T-helper 17 cell (primary cell): ENCODE measurements at places on chromosomes 12 and 14. TPM values are rescaled to one million over a fixed set of nuclear protein-coding genes. Genes with fewer than 3 reads are reported as not detected.

DNA sequence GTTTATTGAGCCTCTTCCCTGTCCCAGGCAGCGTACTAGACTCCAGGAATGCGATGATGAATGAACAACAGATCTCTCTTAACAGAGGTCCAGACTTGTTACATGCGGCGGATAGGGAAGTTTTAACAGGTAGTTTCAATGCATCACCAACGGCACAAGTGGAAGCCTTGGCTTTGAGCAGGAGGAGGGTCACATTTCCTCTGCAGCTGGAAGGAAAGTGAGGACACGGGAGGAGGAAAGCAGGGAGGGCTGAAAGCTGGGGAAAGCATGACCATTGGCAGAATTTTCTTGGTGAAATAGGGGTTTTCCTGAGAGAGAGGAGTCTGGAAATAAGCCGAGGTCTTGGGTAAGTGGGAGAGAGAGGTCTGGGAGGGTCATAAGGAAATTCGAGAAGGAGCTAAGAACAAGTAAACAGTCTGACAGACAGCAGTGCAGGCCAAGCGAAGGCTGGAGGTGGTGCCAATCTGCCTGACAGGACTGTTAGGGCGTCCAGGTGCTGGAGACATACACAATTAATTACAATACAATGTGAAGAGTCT, 15.4 kb downstream of the BHLHE41 start:
- H3K4me3 ChIP-seq: no peak overlapping the region
- H3K27me3 ChIP-seq: peaks cover 57% of the 10 kb centered on the region
- H3K36me3 ChIP-seq: peaks cover 2% of the 10 kb centered on the region
- H3K27ac ChIP-seq: no peak overlapping the region
- no peak for DNase-seq

GRCh38 chr12:124432376-124432775, 135.0 kb downstream of the NCOR2 start:
- peaks cover 28% of the 10 kb centered on the region for H3K4me1 ChIP-seq
- no peaks in the 10 kb centered on the region for H3K27me3 ChIP-seq
- H3K27ac ChIP-seq: peak overlapping the region; percentile 73
- H3K36me3 ChIP-seq: peaks cover 8% of the 10 kb centered on the region
- no peak overlapping the region for H3K4me3 ChIP-seq

Gene TAS2R8
- not detected for total RNA-seq

DNA sequence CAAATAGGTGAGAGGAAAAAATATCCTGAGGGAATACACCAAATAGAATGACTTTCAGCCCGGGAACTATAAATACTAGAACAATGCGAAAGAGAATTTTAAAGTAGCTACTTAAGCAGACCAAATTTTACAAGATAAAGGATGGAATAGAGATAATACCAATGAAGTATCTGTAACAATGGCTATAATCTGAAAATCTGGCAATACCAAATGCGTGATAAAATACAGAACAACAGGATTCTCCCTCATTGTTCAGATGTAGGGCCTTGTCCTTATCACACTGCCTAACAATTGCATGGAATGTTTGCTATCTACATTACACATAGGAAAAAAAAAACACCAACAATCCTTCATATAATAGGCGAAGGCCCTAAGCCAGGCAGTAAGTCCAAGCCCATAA, 815.4 kb upstream of the MDGA2 start:
- no peaks in the 10 kb centered on the region for H3K36me3 ChIP-seq
- no peaks in the 10 kb centered on the region for H3K4me1 ChIP-seq
- no peak overlapping the region for H3K27ac ChIP-seq

DNA sequence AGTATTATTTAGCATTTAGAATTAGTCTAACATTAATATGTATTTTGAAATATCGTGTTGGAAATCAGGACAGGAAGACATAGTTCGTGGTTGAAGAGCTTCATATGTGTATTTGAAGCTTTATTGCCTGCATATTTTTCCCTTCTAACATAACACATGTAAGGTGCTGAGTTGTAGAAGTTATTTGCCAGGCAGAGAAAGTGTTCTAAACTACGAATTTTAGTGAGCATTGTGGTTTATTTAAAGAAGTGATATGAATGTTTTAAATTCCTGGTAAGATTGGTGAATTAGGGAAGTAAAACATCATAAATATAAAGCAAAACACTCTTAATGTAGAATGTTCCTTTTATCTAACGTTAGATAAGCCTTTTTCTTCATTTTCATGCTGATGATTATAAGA, 2.5 kb downstream of the RASSF3 start:
- peak overlapping the region; percentile 97 for H3K27ac ChIP-seq
- H3K4me3 ChIP-seq: peak overlapping the region; percentile 97
- peaks cover 4% of the 10 kb centered on the region for H3K36me3 ChIP-seq
- no peak for DNase-seq
- no peaks in the 10 kb centered on the region for H3K27me3 ChIP-seq
- peaks cover 51% of the 10 kb centered on the region for H3K4me1 ChIP-seq

Gene DCN
- not detected for total RNA-seq

DNA sequence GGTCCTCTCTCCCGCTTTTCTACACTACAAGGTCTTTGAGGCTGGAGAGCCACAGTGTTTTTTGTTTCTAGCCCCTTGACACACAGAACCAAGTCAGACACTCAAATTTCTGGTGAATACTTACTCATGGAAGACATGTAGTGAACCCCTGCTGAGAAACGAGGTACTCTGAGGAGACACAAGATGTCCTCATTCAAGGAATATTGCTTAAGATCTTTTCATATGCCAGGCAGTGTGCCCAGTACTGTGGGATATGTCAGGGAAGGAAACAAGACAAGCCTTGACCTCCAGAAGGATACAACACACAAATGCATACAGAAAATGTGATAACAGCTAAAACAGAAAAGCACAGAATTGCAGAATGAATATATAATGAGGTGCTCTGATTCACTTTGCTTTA, 75.9 kb downstream of the TMTC1 start:
- H3K27me3 ChIP-seq: peaks cover 13% of the 10 kb centered on the region
- H3K4me1 ChIP-seq: no peaks in the 10 kb centered on the region
- H3K4me3 ChIP-seq: no peak overlapping the region
- H3K27ac ChIP-seq: no peak overlapping the region

DNA sequence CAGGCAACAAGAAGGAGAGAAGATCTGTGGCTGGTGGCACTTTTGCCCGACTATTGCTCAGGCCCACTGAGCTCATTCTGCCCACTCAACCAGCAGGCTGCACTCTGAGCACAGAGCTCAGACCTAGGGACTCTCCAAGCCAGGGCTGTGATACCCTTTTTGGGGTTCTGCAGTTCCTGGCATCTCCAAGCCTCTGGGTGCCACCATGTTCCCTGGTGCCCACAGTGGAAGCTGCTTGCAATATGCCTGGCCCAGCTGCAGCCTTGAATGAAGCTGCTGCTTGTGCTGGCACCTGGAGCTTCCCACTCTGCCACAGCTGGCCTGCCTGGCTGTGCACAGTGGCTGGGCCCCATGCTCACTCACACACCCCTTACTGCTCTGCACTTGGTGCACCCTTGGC, 236.1 kb downstream of the ADGRD1 start:
- no peak for DNase-seq
- H3K27ac ChIP-seq: no peak overlapping the region
- no peaks in the 10 kb centered on the region for H3K4me1 ChIP-seq
- peaks cover 16% of the 10 kb centered on the region for H3K27me3 ChIP-seq
- no peak overlapping the region for H3K4me3 ChIP-seq
- H3K36me3 ChIP-seq: no peaks in the 10 kb centered on the region

DNA sequence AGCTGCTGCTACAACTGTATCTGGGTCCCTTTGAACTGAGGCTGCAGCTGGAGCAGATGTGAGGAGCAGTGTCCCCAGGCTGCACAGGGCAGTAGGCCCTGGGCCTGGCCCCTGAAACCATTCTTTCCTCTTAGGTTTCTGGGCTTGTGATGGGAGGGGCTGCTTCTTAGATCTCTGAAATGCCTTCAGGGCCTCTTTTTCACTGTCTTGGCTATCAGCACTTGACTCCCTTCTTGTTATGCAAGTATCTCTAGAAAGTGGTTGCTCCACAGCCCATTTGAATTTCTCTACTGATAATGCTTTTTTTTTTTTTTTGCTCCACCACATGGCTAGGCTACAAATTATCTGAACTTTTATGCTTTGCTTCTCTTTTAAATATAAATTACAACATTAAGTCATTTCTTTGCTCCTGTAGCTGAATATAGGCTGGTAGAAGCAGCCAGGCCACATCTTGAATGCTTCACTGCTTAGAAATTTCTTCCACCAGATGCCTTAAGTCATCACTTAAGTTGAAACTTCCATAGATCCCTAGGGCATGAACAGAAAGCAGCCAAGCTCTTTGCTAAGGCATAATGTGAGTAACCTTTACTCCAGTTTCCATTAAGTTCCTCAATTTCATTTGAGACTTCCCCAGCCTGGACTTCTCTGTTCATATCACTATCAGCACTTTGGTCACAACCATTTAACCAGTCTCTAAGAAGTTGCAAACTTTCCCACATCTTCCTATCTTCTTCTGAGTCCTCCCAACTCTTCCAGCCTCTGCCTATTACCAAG, 41.1 kb downstream of the ACSM4 start:
- no peaks in the 10 kb centered on the region for H3K27me3 ChIP-seq
- no peak overlapping the region for H3K27ac ChIP-seq
- peaks cover 10% of the 10 kb centered on the region for H3K4me1 ChIP-seq
- H3K4me3 ChIP-seq: no peak overlapping the region

DNA sequence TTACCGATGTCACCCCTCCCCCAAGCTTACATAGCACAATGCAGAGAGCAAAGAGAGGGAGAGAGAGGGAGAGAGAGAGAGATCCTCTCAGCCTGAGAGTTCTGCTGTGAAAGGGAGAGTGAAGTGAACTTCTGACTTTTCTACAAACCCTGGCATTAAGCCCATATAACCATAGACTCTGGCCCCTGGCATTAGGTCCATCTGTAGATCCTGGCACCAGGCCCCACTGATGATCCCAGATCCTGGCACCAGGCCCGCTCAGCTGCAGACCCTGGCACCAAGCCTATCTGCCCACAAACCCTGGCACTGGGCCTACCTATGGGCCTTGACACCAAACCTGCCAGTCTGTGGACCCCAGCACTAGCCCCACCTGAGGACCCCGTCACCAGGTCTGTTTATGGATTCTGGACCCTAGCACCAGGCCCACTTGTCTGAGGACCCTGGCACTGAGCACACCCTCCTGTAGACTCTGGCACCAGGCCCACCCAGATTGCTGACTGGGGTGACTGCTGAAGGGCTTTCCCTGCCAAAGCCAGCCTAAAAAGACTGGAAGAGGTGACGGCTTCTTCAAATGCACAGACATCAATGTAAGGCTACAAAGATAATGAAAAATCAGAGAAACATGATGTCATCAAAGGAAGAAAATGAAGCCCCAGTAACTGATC, 14.5 kb upstream of the KRT83 start:
- peaks cover 47% of the 10 kb centered on the region for H3K27me3 ChIP-seq
- H3K36me3 ChIP-seq: peaks cover 9% of the 10 kb centered on the region
- no peak overlapping the region for H3K4me3 ChIP-seq

- H3K36me3 ChIP-seq: no peaks in the 10 kb centered on the region
- H3K4me1 ChIP-seq: peaks cover 39% of the 10 kb centered on the region
- no peaks in the 10 kb centered on the region for H3K27me3 ChIP-seq
Observed at GRCh38 chr14:75230140-75230792, 48.4 kb upstream of the FOS start.

- H3K27me3 ChIP-seq: peaks cover 31% of the 10 kb centered on the region
- no peaks in the 10 kb centered on the region for H3K4me1 ChIP-seq
- peaks cover 4% of the 10 kb centered on the region for H3K36me3 ChIP-seq
- no peak for DNase-seq
- H3K27ac ChIP-seq: no peak overlapping the region
Observed at GRCh38 chr14:52078721-52079120, 9.9 kb upstream of the NID2 start.

Gene GPD1
- 0.77 TPM for total RNA-seq

GRCh38 chr14:69554500-69554899, 20.2 kb downstream of the CCDC177 start:
- no peak for DNase-seq
- H3K36me3 ChIP-seq: peaks cover 3% of the 10 kb centered on the region
- no peak overlapping the region for H3K27ac ChIP-seq
- H3K4me1 ChIP-seq: peaks cover 2% of the 10 kb centered on the region
- no peak overlapping the region for H3K4me3 ChIP-seq
- peaks cover 63% of the 10 kb centered on the region for H3K27me3 ChIP-seq

DNA sequence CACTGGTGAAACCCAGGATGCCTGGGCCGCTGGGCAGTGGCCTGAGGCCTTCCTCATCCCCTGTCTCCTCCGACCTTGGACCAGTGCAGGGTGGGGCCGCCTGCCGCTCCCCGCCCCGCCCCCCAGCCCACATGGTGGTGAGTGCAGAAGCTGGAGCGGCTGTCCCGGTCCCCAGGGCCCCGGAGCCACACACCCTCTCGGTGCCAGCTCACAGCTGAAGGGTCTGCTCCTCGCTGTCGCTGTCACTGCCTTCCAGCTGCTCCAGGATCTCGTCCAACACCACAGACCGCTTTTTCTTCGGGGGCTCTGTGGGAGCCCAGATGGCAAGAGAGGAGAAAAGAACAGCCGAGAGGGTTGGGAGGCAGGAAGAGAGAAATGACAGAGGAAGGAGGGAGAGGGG, 143.1 kb downstream of the RBM19 start:
- H3K4me3 ChIP-seq: no peak overlapping the region
- no peaks in the 10 kb centered on the region for H3K27me3 ChIP-seq
- peaks cover 14% of the 10 kb centered on the region for H3K36me3 ChIP-seq
- H3K27ac ChIP-seq: no peak overlapping the region
- DNase-seq: no peak

DNA sequence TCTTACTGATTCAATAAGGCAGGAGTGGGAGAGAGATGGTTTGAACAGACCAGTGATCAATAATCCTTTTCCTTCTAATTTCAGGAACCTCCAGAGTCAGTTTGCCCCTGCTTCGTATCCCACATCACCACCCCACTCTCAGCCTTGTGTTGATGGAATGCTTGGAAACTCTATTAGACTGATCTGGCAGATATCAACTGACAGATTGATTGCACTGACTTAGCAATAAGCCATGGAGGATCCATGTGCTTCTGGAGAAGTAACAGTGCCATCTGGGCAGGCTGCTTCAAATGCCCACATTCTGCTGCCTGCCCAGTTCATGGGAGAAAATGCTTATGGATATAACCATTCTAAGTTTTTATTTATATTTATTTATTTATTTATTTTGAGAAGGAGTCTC, 218.0 kb downstream of the SLC2A13 start:
- no peaks in the 10 kb centered on the region for H3K27me3 ChIP-seq
- no peak for DNase-seq
- no peaks in the 10 kb centered on the region for H3K36me3 ChIP-seq
- no peak overlapping the region for H3K27ac ChIP-seq
- H3K4me3 ChIP-seq: no peak overlapping the region
- H3K4me1 ChIP-seq: no peaks in the 10 kb centered on the region

Gene INSM2
- not detected for total RNA-seq

Gene KRT73
- total RNA-seq: 0.40 TPM

DNA sequence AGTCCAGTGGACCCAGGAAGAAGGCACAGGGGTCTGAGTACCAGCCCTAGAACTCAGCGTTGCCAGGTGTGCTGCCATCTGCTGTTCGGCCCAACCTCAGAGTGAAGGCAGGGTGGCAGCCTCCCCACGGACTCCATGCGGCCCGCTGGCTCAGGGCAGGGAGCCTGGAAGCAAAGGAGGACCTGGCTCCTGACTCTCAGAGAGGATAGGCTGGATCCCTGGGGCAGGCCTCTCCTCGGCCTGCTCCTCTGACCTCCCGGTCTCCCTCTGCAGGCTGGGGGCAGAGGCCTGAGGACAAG, 10.1 kb downstream of the MCRS1 start:
- H3K4me1 ChIP-seq: peaks cover 24% of the 10 kb centered on the region
- no peak overlapping the region for H3K4me3 ChIP-seq
- H3K27ac ChIP-seq: no peak overlapping the region
- no peaks in the 10 kb centered on the region for H3K27me3 ChIP-seq
- DNase-seq: no peak
- H3K36me3 ChIP-seq: peaks cover 4% of the 10 kb centered on the region

- no peaks in the 10 kb centered on the region for H3K36me3 ChIP-seq
- H3K27me3 ChIP-seq: peaks cover 36% of the 10 kb centered on the region
- no peak overlapping the region for H3K4me3 ChIP-seq
- H3K27ac ChIP-seq: no peak overlapping the region
Observed at GRCh38 chr12:97368462-97369163, 94.0 kb upstream of the RMST start.
